ENCODE measurements at places on chromosomes 5 and 9. TPM values are rescaled to one million over a fixed set of nuclear protein-coding genes. Genes with fewer than 3 reads are reported as not detected.

DNA sequence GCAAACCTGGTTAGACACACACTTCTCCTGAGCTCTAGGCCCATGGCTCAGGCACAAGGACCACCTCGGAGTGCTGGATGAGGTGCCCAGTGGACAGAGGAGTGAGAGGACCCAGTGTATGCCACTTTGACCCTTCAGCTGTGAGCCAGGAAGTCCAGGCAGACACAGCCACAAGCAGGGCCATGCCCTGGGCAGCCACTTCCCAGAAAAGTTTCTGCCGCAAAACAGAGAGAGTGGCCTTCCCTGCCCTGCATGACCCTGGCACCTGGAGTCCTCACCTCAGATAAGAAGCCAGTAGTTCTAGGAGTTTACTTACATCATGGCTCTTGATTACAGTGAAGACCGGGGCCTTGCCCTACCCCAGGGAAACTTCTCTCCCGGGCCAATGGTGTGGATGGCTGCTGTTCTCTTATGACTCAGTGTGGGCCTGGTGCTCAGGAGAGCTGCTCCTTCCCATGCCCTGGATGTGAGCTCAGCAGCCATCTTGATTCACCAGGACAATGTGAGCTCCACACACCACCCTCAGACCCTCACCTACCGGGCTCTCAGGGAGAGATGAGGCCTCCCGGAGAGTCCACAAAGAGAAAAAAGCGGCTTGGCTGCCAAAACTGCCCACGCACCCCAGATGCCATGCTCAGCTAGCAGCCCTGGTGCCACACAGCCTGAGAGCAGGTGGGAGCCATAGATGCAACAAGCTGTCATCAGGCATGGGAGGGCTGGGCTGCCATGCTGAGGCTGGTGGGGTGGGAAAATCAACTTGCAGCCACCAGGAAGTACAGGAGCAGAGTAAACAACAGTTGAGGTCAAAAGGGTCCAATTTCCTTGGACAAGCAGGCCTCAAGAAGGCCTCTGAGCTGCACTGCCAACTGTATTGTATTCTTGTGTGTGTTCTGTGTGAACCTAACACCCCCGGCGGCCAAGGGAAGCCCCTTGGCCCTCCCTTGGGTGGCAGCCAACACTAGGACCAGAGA lies 11.7 kb upstream of the IRF1 start:
- no peaks in the 10 kb centered on the region for H3K36me3 ChIP-seq
- H3K4me3 ChIP-seq = no peak overlapping the region

Gene HTR4
- not detected for total RNA-seq

- peak overlapping the region; percentile 90 for H3K27ac ChIP-seq
- H3K27me3 ChIP-seq = no peaks in the 10 kb centered on the region
- peak; percentile 98 for DNase-seq
- peaks cover 10% of the 10 kb centered on the region for H3K36me3 ChIP-seq
- H3K4me3 ChIP-seq = peak overlapping the region; percentile 99
Observed at GRCh38 chr9:134642385-134643181, 980 bp downstream of the COL5A1 start.

Gene FAM81B
- total RNA-seq = not detected

GRCh38 chr9:101706261-101706798 lies 32.1 kb downstream of the GRIN3A start:
- DNase-seq = no peak
- H3K27ac ChIP-seq = no peak overlapping the region
- no peak overlapping the region for H3K4me3 ChIP-seq
- no peaks in the 10 kb centered on the region for H3K4me1 ChIP-seq

DNA sequence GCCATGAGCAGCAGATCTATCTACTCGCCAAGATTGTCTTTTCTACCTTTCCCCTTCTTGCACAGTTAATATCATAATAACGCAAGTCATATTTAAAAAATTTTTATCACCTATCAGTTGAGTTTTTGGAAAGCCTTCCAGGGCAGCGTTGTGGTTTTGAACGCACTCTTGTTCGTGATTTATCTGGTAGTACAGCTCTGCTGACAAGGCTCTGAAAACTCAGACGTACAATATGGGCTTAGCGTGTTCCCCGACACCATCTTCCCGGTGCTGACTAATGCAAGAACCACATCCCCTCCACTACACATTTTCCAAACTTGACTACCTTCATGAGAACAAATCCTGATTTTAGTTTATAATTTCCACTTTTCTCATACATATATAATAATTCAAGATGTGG lies 1.6 kb upstream of the NFIL3 start:
- no peak for DNase-seq
- H3K36me3 ChIP-seq = no peaks in the 10 kb centered on the region
- H3K27ac ChIP-seq = peak overlapping the region; percentile 89

DNA sequence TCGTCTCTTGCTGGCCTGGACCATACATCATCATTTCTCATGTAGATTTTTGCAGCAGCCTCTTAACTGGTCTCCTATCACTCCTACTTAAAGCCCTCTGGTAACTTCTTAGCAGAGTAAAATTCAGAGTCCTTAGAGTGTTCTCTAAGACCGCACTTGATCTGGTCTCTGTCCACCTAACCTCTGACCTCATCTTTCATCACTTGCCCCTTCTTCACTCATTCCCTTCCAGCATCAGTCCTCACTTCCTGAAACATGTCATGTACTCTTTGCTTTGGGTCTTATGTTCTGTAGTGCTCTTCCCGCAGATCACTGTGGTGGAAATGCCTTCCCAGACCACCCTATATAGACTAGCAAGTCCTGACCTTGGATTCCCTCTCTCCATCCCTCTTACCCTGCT lies 9.8 kb downstream of the LARP1 start:
- no peak overlapping the region for H3K27ac ChIP-seq
- no peak overlapping the region for H3K4me3 ChIP-seq
- DNase-seq = no peak

Gene NR5A1
- total RNA-seq = not detected

DNA sequence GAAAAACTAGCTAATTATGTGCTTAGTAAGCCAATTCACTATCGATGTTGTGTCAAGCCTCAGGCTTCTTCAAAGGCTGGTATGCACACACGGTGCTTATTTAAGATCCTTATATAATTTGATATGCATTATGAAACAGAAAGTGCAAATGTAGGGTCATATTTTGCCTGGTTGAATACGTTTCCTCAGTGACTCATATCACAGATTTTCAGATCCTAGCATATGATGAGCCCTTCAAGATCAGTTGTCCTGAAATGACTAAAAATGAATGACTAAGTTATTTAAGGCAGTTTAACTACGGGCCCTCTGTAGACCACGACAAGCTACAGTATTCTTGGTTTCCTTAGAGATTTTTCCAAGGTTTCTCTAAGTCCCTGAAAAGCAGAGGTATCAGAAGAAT lies 778.3 kb downstream of the PRELID2 start:
- H3K36me3 ChIP-seq = no peaks in the 10 kb centered on the region
- peak; percentile 67 for DNase-seq
- no peaks in the 10 kb centered on the region for H3K4me1 ChIP-seq
- peak overlapping the region; percentile 44 for H3K4me3 ChIP-seq

Gene DOCK8
- under 0.01 TPM for total RNA-seq

GRCh38 chr5:150301170-150301505 lies 1.6 kb downstream of the ARSI start:
- peaks cover 35% of the 10 kb centered on the region for H3K4me1 ChIP-seq
- no peak overlapping the region for H3K4me3 ChIP-seq
- no peak overlapping the region for H3K27ac ChIP-seq
- DNase-seq = peak; percentile 89
- peaks cover 3% of the 10 kb centered on the region for H3K36me3 ChIP-seq
- H3K27me3 ChIP-seq = no peaks in the 10 kb centered on the region

DNA sequence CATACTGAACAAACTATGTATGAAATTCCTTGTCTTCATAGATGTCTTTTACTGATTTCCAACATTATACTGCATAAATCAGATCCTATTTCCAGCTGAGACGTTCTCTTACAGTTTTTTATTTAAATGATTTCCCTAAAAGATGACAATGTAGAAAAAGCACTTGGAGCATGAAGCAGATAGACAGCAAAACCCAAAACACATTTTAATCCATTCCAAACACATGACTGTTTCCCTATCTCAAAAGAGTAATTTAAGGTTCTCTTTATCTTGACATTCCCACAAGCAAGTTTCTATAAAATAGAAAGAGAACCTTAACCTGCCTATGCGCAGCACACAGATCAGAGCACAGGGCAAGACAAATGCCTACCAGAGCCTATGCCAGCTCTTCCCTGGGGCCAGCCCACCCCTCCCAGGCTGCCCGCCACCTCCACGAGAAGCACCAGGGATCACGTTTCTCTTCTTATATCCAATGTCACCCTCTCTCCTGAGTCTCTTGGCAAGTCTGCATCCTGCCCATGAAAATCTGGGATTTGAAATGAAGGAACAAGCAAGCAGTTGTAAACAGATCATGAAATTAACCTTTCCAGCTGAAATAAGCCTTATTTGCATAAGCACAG lies 52.4 kb downstream of the RETREG1 start:
- no peak for DNase-seq
- H3K27ac ChIP-seq = no peak overlapping the region
- H3K4me1 ChIP-seq = no peaks in the 10 kb centered on the region

Gene NUTM2F
- not detected for total RNA-seq

DNA sequence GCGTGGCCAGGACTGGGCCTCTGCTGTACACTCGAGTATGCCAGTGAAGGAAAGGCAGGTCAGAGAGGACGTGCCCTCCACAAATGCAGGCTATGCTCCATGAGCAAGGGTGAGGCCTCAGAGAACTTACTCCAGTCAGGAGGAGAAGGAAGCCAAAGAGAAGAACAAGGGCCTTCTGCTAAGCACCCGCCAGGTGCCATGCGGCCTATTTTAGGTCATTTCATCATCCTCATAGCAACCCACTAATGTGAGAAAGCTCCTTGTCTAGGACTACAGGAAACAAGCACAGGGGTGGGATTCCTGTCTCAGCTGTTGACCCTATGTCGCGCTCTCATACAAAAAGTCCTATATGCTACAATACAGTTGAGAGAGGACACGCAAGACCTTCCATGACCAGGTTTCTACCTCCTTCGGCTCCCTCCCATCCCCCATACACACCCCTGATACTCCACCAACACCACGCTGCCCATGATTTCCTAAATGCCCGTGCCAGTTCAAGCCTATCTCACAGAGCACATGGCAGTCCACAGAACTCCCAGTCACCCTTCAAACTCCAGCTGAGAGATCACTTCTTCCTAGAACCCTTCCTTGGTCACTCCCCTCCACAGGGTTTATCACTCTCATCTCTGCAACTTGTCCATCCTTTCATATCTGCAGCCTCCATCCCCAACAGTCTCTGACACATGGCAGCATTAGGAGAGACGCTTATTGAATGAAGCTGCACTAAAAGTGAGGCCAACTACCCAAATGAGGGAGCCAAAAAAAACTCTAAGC lies 26.8 kb downstream of the PSMB7 start:
- H3K4me1 ChIP-seq = peaks cover 30% of the 10 kb centered on the region
- peaks cover 11% of the 10 kb centered on the region for H3K36me3 ChIP-seq
- no peak overlapping the region for H3K27ac ChIP-seq
- no peaks in the 10 kb centered on the region for H3K27me3 ChIP-seq

Gene PCDHB15
- 1.1 TPM for total RNA-seq

- no peaks in the 10 kb centered on the region for H3K4me1 ChIP-seq
- H3K27ac ChIP-seq = no peak overlapping the region
- no peaks in the 10 kb centered on the region for H3K36me3 ChIP-seq
- no peak overlapping the region for H3K4me3 ChIP-seq
Observed at GRCh38 chr9:135108831-135109510, 21.5 kb downstream of the OLFM1 start.

Measured in osteoblast (primary cell).